NCI-H226 (cell line): ENCODE measurements at places on chromosomes 5 and 9.

DNA sequence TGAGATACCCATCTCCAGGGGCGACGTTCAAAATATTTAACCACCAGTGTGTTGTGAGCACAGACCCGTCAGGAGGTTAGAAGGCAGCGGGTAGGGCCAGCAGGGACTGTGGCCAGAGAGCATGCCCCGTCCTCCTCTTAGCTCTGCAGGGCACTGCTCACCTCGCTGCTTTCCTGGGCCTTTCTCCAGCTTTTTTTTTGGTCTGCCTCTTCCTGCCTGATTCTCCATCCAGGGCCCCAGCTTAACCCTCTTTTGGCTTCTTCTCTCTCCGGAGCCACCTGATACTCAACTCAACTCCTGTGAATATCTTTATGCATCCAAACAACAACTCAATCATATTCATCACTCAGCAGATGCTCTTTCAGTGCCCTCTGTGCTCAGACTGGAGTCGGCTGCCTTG lies 44.0 kb downstream of the TMOD1 start:
- DNase-seq = no peak

GRCh38 chr5:38576442-38576841 lies 20.0 kb upstream of the LIFR start:
- no peak for DNase-seq

GRCh38 chr9:78858266-78858665 lies 561.3 kb downstream of the PSAT1 start:
- DNase-seq = peak; percentile 60

- DNase-seq = no peak
These were observed 155.3 kb upstream of the ANKRD55 start for GRCh38 chr5:56388229-56388985.

DNA sequence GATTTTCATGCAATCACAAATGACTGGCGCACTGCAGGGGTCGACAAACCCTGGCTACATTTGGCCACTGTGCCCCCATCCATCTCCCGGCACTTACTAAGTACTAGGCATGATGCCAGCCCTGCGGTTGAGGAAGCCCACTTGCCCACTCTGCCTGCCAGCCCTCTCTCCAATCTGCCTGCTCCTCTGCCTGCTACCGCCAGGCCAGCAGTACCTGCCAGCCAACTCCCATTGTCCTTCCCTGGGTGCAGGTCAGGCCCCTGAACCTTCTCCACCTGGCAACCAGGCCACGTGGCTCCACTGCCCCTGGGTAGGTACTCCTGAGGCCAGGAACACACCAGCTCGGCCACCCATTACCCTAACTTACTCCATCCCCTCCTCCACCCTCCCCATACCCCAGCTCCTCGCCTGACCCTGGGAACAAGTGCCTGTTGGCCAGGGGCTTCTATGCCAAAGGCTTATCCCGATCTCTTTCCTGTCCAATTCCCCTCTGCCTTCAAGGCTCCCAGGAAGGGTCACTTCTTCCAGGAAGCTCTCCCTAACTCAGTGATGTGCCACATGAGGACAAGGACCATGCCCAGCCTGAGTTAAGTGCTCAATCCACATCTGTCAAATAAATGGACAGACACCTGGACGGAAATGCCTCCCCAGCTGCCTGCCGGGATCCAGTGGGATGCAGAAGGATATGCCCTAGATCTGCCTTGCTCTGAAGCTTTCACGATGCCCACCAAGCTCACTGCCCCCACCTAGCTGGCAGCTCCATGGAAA lies 6.6 kb downstream of the EEIG1 start:
- no peak for DNase-seq

DNA sequence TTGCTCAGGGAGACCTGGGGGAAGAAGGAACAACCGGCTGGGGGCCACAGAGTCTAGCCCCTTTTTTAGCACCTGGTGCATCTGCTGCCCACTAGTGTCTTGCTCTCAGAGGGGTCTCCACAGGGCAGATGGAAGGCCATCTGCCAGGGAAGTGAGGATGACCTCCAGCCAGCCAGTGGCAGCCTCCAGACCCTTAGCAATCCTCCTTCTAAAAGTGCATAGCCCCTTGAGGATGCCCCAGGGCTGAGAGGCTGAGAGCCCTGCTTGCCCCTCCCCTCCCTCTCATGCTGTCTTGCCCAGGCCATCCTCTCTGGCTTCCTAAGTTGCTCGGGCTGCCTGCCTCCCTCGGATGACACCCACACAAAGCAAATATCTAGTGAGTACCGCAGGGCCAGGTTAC lies 81.5 kb upstream of the PANK3 start:
- DNase-seq = no peak

DNA sequence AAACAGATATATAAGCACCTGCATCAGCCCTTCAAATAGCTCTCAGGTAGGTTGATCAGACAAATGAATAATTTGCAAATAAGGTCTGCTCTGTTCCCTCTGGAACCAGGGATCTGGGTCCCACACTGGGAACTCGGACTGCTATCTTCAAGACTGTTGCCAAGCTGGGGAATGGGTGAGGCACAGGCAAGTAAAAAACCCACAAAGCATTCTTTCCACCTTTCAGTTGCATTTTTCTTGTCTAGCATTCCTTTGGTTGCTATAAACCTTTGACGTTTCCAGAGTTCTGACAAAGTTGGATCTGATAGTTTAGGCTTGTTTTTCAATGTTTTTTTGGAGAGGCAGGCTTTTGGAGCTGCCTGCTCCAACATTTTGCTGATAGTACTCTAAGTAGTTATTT lies 20.1 kb downstream of the FBXL17 start:
- DNase-seq = no peak

- DNase-seq = no peak
These were observed 2.7 kb upstream of the CLPTM1L start for GRCh38 chr5:1347571-1347970.

- no peak for DNase-seq
These were observed 219.5 kb downstream of the KCTD16 start for GRCh38 chr5:144390133-144390532.

DNA sequence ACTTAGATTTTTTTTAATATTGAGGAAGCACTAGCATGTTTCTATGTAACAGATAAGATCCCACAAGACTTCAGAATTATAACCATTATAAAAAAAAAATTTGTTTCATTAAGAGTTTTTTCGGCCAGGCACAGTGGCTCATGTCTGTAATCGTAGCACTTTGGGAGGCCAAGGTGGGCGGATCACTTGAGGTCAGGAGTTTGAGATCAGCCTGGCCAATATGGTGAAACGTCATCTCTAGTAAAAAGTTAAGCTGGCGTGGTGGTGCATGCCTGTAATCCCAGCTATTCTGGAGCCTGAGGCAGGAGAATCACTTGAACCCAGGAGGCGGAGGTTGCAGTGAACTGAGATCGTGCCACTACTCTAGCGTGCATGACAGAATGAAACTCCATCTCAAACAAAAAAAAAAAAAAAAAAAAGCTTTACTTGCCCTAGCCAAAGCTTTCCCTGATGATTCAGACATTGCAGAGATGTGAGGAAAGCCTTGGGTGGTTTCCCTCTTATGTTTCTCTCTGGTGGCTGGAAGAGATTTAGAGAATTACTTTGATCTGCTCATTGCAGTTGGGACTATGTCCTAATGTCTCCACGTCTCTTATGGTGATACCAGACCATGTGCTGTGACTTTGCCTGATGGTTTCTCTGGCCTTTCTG lies 65.4 kb downstream of the EGFLAM start:
- DNase-seq = peak; percentile 80

DNA sequence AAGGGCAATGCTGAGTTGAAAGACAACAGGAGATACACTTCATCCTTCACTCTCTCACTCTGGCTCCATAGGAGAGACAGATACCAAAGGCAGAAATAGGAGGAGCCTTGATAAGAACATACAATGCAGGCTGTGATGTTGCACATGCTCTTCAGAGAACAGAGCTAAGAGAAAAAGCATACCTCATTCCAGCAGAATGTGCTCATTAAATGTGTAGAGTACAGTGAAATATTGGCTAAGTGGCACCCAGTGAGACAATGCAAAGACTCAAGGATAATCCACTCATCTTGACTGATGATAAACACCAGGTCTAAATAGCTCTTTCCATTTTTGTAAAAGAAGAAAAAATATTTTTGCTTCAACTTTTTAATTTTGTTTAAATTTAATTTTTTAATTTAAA lies 139.7 kb downstream of the OR2K2 start:
- DNase-seq = peak; percentile 37

- DNase-seq = peak; percentile 99
These were observed 5.3 kb downstream of the ERAP2 start for GRCh38 chr5:96881511-96882115.

DNA sequence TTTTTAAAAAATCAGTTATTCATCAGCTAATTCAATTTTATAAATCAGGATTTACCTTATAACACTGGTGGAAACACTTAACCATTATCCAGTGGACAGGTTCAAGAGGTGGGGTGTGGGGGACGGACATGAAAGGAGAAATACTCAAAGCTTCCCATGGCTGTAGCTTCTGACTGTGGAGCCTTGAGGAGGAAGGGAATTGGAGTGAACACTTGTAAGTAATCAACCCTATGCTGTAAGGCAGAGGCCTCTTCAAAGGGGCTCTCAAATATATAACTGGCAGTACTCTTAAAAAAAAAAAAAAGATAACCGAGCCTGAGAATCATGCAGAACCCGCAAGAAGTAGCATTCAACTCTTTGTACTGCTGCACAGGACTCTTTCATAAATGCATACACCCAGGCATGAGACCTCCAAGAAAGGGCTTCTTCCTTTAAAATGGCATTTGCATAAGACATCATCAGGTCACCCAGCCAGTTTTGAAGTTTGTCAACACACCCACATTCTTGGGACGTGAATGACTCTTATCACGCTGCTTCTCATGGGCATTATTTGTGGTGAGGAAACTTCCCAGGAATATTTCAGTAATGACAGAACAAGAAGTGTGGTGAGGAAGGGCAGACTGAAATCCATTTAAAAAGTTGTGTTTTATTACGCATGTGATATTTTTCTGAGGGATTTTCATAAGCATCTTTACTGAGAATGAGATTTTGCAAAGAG lies 8.1 kb downstream of the OSMR start:
- DNase-seq = peak; percentile 95

DNA sequence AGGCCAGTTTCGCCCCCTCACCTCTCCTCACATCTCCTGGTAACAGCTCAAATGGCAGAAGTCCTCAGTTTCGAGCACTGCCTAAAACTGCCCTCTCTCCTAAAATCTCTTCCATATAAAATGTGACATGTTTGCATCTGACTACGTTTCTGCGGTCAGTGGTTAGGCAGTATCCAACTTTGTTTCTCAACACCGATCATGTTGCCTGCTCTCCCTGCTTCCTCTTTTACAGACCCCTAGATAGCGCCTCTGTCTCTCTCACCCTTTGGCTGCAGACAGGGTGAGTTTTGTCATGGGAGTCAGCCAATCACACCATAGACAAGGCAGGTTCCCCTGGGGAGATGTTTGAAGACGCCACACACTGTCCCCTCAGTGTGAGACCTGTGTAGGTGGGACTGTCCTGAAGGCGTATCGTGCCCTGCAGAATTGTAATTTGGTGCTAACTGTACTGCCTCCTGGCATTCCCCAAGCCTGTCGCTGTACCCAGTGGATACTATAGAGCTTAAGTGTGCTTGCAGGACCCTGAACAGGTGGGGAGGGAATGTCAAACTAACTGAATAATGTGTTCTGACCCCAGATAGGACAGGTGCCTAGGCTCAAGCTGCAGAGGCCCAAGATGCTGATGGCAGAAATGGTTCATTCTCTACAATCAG lies 1.1 kb downstream of the HEXB start:
- no peak for DNase-seq

DNA sequence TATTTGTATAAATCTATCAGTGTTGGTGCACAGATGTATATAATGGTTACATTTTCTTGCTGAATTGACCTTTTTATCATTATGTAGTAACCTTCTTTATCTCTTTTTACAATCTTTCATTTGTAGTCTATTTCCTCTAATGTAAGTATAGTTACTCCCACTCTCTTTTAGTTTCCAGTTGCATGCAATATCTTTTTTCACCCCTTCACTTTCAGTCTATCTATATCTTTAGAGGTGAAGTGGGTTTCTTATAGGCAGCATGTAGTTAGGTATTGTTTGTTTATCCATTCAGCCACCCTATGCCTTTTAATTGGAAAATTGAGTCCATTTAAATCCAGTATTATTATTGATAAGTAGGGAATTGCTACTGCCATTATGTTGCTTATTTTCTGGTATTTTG lies 6.1 kb upstream of the EMB start:
- DNase-seq = no peak

DNA sequence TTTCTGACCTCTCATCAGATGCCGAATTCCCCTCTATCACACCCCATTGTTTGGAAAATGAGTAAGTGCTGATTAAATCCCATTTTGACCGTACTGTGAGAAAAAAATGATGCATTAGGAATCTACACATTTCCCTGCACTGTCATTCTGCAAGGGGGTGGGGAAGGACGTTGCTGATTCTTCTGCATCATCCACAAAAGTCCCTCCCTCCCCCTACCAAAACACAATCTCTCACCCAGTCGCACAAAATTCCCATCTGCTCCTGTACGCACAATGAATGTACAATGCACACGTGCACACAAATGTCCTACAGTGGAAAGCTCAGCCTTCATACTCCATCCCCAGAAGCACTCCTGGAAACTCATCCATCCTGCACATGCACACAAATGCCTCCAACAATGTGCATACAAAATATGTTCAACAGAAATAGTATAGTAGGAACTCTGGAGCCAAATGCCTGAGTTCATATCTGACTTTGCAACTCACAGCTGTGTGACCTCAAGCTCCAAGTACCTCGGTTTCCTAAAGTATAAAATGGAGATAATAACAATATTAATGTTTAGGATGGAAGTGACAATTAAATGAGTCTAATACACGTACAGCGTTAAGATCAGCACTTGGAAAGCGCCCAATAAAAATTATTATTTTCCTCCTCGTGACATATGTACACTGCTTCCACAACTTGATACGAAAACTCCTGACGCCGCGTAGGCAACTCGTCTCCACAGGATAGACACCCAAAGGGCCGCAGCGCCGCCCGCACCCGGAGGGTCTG lies 809 bp downstream of the TNIP1 start:
- peak; percentile 64 for DNase-seq

DNA sequence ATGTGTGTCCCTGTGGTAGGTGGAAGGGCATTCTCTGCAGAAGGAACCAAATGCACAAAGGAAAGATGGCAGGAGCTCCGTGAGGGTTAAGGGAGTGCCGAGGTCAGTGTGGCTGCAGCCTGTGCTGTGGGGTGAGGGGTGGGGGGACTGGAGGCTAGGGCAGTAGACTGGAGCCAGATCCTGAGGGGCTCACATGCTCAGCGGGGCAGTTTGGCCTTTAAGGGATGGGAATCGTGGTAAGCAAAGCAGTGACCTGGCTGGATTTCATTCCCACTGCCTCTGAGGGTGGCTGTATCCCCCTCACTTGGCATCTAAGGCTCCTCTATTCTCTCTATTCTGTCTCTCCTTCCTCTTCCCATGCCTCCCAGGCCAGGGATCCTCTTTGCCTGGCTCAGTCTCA lies 15.6 kb downstream of the PITX1 start:
- DNase-seq = no peak

DNA sequence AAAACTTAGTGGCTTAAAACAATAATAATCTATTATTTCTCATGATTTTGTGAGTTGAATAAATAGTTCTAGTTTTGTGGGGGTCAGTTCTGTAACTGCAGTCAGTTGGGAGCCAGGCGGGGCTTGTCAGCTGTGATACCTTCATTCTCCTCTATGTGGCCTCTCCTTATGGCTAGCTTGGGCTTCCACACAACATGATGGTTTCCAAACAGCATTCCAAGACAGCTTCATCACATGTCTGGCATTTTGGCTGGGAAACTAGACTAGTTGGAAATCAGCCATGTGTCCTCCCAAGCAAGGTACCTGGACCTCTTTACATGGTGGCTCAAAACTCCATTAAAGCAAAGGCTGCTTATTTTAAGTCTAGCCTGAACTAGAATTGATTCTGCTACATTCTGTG lies 61.4 kb upstream of the RANBP3L start:
- peak; percentile 80 for DNase-seq
